ENCODE measurements at places on chromosomes 7 and 10.

DNA sequence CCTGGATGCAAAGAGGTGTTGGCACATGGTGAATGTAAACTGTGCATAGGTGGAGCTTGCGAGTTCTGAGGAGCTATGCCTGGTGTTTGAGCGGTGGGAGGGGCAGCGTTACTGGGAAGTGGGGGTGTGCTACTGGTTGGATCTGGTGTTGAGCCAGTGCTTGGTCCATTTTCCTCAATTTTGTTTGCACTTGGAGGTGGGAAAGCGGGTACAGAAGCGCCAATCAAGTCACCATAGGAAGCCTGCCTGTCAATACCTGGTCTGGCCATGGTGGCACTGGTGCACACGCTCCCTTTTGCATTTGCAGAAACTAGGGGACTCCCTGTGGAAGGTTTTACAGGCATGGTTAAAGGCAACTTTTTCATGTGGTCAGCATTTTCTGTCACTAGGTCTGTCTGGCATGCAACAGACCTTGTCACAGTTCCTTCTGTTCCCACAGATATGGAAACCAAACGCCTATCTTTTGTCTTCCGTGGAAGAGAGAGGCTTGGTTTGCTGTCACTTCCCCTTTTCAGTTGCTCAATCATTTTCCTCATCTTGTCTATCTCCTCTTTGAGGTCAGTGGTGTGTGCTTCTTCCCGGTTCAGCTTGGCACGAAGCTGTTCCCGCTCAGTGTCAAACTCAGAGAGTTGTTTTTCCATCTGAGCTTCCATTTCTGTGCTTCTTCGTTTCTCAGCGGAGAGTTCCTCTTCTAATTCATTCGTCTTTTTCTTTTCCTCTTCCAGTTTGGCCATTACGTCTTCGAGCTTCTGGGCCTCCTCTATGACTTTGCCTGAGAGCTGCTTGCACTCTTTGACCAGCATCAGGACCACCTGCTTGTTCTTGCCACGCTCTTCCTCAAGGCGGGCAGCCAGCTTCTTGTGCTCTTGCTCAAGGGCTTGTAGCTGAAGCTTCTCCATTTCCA is 81.1 kb downstream of the CTTNBP2 start:
- DNase-seq = no peak

GRCh38 chr7:83876593-83876992 is 227.7 kb upstream of the SEMA3E start:
- DNase-seq = no peak

GRCh38 chr7:48170506-48170905 is 752 bp upstream of the ABCA13 start:
- no peak for DNase-seq

DNA sequence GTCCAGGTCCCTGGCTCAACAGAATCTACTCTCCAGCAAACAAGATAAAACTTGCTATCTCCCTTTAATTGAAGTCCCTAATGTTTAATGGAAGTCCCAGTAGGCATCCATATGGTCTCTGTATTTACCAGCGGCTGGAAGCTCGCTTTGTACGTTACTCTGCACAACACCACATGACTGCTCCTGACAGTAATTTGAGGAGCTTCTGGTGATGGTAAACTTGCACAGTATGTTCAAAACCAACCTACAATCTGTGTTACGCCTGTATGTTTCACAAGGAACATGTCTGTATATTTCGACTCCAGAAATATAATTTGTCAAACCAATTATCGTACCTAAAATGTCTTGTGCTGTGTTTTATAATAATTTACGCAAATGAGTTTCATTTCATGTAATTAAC is 4.4 kb upstream of the TECPR1 start:
- no peak for DNase-seq

- peak; percentile 57 for DNase-seq
Measured at GRCh38 chr7:77674878-77675277, 21.4 kb upstream of the RSBN1L start.

- no peak for DNase-seq
Measured at GRCh38 chr10:101720606-101721230, 25.7 kb upstream of the FBXW4 start.

Measured in Calu3 (cell line).